ENCODE measurements at places on chromosomes 13 and 19.

DNA sequence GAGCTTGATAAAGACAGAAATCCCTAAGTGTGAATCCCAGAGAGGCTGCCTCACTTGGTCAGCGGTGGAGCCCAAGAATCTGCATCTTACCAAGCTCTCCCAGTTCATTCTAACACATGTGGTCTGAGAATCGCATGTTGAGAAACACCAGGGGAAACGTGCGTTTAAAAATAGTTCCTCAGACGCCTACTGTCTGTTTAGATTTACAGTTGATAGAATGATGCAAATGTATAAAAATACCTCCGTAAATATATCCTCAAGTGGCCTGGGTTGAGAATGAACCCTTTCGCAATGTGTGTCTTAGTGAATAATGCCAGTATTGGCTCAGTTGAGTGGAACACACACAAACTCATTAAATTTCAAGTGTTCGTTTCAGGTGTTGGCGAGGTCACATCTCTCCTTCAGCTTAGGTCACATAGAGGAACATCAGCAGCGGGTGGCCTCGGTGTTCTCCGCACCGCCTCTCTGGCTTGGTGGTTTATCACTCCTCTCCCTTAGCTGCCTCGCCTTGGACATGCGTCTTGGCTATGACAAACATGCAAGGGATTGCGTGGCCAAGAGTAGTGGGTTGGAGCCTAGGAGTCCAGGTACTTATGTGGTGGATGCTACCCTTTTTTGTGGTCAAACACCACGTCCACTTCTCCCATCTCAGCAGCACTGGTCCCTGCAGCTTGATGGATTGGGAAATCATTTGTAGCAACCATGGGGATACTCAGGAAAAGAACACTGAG is 117.6 kb upstream of the SPATA13 start:
- DNase-seq: no peak

DNA sequence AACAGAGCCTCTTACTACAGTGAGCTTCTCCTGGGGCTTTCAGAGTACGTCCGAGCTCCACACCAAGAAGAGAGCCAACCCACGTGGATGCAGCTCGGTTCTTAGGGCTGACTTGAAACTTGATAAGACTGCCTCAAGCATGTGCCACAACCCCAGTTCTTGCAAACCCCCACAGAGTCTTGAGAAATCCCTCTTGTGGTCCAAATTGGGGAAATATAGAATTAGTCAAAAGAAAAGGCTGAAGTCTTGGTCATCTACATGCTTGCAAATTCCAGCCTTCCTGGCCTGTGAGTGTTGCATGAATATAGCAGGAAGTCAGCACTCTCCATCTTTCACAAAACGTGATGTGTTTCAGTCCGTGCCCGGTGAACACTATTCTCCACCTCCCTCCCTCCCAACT is 95.2 kb downstream of the GGACT start:
- DNase-seq: no peak

DNA sequence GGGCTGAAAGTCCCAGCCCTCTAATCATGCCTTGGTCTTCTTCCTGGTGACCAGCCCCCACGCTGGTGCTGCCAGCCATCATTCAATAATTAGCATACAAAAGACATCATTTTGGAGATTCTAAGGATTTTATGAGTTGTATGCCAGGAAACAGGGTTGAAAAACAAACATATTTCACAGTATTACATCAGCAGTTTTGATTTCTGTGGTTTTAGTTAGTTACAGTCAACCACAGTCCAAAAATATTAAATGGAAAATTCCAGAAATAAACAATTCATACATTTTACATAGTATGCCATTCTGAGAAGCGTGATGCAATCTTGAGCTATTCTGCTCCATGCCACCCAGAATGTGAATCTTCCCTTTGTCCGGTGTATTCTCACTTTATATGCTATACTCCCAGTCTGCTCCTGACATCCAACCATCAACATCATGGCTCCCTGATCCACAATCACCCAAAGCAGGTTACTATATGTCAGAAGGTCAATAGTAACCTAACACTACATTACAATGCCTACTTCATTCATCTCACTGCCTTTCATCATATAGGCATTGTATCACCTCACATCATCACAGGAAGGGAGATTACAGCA is 49.2 kb downstream of the STOML3 start:
- DNase-seq: no peak

GRCh38 chr13:90233933-90234672 is 1113.4 kb upstream of the MIR17HG start:
- no peak for DNase-seq

GRCh38 chr13:99265162-99265800 is 7.1 kb upstream of the GPR18 start:
- peak; percentile 74 for DNase-seq

DNA sequence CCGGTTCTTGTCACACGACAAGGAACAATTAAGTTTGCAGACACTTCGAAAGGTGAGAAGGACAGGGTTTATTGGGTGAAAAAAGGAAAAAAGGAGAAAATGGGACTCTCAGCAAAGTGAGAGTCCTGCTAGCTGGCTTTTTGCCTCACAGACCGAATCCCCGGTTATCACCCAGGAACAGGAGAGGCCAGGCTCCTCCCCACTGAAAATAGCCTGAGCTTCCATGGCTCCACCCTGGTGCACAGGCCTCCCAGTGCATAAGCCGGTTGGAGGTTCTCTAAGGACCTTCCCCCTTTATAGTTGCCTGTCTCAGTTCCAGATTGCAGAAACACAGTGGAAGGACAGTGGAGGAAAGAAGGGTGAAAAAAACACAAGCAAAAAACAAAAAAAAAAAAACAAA is 571.7 kb downstream of the KCTD12 start:
- no peak for DNase-seq

DNA sequence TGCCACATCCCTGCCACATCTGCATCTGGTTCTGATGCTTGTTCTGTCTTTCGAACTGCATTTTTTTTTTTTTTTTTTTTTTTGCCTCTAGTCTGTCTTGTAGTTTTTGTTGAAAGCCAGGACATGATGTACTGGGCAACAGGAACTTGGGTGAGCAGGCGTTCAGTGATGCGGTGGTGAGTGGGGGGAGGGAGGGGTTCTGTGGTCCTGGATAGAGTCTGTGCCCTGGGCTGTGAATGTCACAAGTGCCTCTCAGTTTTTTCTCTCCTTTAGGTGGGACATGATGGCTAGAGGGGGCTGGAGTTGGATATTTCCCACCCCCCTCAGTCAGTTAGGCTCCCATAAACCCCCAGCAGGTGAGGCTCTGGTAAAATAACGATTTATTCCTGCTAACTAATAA is 3.5 kb downstream of the CEACAM4 start:
- no peak for DNase-seq

- no peak for DNase-seq
Observed at GRCh38 chr13:89401264-89401675, 1730.1 kb downstream of the SLITRK5 start.

DNA sequence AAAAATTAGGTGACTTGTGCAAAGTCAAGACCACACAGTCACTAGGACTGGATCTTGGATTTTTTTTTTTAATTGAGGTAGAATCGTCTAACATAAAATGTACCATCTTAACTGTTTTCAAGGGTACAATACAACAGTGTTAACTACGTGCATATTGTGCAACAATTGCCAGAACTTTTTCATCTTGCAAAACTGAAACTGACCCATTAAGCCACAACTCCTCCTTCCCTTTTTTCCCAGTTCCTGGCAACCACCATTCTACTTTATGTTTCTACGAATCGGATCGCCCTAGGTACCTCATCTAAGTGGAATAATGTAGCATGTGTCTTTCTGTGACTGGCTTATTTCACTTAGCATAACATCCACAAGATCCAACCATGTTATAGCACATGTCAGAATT is 37.5 kb upstream of the POMP start:
- DNase-seq: no peak

DNA sequence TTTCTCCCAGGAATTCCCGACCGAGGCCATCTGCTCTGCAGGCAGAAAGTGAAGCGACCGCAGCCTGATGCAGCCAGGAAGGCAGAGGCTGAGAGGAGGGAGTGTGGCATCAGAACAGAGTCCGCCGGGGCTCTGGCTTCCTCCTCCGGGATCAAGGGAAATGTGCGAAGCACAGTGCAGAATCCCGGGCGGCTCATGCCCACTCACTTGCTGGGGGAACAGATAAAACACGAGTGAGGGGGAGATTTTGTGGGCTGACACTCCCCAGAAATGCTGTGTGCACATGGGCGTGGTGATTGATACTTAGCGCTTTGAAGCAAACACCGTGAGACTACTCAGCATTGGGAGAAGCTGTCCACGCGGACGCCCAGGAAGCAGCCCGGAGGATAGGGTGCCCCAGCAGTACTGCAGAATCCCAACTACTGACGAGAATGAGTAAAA is 75.3 kb upstream of the POMP start:
- DNase-seq: no peak
